ENCODE measurements at places on chromosomes 2 and 18. TPM values are rescaled to one million over a fixed set of nuclear protein-coding genes. Genes with fewer than 3 reads are reported as not detected.

GRCh38 chr18:261398-262073 is 6.3 kb downstream of the THOC1 start:
- DNase-seq, result no peak

DNA sequence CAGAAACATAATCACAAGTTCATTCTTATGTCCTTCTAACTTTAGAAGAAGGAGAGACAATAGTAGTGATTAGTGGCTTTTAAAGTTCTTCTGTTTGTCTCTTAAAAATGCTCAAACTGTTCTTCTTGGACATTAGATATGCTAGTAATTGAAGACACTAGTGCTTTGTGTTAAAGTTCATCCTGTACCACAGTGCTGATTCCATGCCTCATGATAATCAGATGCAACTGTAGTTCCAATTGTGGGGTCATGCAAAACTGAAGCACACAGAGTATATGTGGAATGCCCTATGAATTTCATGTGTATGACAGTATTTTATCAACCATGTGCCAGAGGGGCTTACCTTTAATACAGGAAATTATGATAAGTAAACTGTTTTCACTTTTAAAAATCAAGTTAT is 11.4 kb upstream of the KCNJ13 start:
- DNase-seq, result no peak

- DNase-seq, result no peak
Observed at GRCh38 chr2:172416447-172417058, 10.8 kb upstream of the ITGA6 start.

- no peak for DNase-seq
Observed at GRCh38 chr2:226644399-226644865, 155.2 kb downstream of the IRS1 start.

- no peak for DNase-seq
Observed at GRCh38 chr2:171315781-171316180, 118.0 kb downstream of the METTL8 start.

GRCh38 chr2:26580751-26581150 is 60.4 kb downstream of the CIB4 start:
- DNase-seq, result no peak

DNA sequence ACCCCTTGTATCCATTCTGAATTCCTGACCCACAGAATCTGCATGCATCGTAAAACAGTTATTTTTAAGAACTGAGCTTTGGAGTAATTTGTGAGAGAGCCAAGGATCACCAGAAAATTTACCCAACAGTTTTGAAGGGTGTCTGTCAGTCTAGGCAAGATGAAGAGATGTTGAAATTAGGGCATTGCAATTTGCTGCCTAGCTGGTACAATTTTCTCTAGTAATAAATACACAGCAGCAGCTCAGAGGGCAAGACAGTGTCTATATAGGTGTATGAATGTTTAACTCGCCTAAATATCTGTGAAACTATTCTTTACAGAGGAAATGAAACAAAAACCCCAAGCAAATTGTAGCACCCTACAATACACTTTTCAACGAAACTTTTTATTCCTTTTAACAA is 377.8 kb upstream of the POU3F3 start:
- DNase-seq, result no peak

DNA sequence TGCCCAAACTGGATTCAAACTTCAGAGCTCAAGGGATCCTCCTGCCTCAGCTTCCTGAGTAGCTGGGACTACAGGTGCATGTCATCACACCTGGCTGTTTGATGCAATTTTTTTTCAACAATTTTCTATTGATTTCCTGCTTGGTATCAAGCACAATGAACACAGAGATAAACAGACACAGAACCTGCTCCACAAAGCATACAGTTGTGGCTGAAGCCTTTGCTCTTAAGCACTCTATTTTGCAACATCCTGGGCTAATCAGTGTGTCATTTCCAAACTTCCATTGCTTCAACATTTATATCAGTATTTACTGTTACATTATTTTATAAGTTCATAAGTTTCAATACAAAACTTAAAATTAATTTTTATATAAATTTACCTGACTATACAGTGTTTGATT is 79.4 kb downstream of the NEB start:
- DNase-seq, result no peak

DNA sequence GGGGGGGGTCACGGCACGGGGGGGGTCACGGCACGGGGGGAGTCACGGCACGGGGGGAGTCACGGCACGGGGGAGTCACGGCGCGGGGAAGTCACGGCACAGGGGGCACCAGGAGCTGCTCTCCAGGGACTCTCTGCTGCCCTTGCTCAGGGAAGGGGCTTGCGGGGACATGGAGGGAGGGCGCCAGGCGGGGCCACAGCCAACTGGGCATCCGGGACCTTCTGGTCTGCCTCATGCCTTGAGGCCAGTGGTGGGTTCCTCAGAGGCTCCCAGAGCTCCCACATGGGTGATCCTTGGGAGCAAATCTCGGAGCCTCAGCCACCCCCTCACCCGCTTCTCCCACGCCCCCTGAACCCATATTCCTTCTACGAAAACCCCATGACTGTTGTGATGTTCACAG is 55.8 kb upstream of the TMEM18 start:
- no peak for DNase-seq

GRCh38 chr18:77763530-77764145 is 514.0 kb downstream of the GALR1 start:
- DNase-seq, result no peak

PSMA8 gene
- not detected for polyA plus RNA-seq

RESP18 gene
- 0.16 TPM for polyA plus RNA-seq

All from small intestine (tissue), 16 donors.